ENCODE measurements at places on chromosomes 1 and 21.

DNA sequence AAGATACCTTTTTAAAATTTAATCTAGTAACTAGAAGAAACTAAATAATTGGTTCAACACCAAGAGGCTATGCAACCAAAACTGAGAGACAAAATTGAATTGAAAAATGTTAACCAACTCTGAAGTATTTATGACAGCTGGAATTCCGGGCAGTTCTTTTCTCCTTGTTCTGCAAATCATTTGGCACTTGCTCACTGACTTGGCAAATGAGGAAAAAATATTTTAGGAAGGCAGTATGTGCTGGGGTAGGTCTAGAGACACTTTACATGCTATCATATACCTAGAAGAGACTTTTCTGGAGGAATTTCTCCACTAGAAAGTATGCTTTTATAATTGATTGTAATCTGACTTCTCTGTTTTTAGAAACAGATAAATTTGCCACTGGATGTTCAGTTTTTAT is 22.1 kb upstream of the SH3D21 start:
- no peak for DNase-seq

DNA sequence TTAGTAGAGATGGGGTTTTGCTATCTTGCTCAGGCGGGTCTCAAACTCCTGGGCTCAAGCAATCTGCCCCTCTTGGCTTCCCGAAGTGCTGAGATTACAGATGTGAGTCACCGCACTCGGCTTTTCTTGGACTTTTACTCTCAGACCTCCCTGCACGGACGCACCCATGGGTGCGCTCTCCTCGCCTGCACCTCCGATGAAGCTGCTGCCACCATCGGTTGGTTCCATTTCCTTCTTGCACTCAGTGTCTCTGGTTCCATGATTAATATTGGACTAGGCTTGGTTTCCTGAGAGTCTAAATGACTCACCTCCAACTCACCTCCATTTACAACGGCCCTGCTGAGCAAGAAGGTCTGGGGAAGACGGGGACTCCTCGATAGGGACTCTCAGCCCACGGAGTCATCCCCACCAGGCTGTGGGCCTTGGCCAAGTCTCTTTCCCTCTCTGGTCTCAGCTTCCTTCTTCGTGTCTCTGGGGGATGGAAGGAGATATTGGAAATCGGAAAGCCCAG is 6.7 kb upstream of the TNFRSF8 start:
- DNase-seq, result no peak

- no peak for DNase-seq
Observed at GRCh38 chr1:51097171-51097570, 4.9 kb upstream of the C1orf185 start.

DNA sequence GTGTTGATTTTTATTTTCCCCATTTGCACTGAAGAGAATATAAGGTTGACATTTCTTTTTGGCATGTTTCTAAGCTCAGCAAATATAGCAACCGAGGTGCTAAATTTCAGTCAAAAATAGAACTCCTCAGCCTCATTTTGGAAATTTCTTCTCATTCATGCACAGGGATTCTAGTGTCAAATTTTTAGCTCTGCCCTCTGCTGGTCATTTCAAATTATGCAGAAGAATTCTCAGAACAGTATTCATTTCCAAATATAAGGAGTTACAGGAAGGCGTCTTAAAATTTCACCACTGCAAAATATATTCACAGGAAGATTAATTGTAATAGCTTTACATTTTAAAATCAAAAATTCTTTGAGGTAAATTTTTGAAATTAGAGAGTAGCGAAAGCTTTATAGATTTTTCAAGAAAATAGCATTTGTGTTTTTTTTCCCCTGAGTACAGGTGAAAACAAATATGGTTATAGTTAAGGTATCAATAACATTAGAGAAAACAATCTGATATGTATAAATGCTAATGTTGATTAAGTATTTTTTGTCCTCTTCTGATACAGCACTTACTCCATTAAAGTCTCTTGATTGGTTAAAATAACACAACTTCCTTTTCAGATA is 57.9 kb downstream of the FMN2 start:
- DNase-seq, result peak; percentile 14

GRCh38 chr1:18883636-18884418 is 18.5 kb downstream of the ALDH4A1 start:
- peak; percentile 74 for DNase-seq

- no peak for DNase-seq
Observed at GRCh38 chr1:15723631-15724246, 12.3 kb upstream of the SLC25A34 start.

GRCh38 chr1:206933333-206933945 is 11.7 kb upstream of the FCMR start:
- peak; percentile 74 for DNase-seq

DNA sequence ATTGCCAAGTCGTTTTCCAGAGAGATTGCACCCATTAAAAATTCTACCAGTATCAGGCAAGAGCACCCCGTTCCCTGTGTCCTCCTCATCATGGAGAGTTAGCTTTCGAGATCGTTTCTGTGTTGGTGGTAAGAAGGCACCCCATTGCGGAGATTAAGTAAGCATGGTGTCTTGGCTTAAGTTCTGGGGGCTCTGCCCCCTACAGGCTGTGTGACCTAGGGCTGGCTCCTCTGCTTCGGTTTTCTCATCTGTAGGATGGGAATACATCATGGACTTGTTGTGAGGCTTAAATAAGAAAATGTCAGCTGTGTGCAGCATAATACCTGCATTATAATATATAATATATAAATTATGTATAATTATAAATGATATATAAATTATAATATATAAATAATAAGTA is 36.8 kb upstream of the TENT5C start:
- DNase-seq, result no peak

DNA sequence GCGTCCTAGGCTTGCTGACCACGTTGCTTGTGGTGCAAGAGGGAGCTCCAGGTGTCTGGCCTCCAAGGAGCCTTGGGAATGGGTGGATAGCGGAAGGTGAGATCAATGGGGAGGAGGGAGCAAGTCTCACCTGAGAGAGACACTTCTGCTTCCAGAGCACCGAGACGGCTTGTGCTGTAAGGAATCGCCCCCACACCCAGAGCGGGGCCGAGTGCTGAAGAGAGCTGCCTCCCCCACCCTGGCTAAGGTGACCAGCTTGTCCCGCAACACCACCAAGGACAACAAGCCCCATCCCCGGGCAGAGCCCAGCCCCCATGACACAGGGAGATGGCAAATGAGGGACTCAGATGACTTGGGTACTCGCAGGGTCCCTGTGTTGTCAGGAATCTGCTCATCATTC is 485.6 kb downstream of the NPHP4 start:
- DNase-seq, result no peak

GRCh38 chr1:53328541-53329499 is 950 bp upstream of the LRP8 start:
- peak; percentile 8 for DNase-seq

DNA sequence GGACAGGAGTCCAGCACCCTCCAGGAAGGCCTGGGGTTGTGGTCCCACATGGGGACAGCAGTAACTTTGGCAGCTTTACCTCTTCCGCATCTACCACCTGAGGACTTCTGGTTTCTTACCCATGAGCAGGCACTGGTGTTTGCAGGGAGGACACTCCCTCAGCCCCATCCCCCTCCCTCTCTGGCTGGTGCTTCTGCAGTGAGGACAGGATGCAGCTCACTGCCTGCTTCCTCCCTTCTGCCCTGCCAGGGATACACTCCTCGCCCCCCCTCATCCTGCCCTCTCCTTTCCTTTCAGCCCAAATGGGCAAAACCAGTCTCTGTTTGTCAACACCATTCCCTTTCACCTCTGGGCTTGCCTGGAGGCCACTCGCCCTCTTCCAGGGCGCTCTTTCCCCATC is 62.4 kb downstream of the KIRREL1 start:
- no peak for DNase-seq

- no peak for DNase-seq
Observed at GRCh38 chr21:39131791-39132190, 51.5 kb downstream of the PSMG1 start.

DNA sequence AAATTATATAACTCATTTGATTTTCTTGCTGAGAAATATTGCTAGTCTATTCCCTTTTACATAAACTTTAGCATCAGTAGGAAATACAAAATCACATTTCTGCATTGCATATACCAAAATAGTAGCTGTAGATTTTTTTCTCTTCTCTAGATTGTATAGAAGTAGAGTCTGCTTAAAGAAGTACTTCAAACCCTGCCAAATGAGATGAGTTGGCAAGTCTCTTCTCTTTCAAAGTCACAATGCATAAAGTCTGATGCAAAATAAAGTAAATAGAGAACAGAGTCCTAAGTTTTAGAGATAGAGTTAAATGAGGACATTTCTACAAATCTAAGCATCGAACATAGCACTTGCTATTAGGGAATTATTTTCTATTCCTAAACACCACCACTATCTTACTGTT is 6.4 kb downstream of the PLPPR4 start:
- no peak for DNase-seq

DNA sequence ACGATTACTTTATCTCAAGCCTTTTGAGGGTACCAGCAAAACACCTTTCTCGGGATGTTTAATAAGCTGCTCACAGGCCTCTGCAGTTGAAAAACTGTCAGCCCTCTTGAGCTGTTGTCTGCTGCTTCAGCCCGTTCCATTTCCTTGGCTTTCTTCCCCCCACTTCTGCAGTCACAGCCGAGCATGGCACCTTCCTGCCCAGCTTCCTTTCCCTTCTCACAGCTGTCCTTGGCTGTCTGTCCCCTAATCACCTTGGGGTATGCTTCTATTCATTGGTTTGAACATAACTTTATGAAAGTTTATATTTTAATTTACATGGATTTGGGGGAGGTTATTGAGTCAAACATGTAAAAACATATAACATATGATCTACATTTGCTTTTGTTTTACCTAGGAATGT is 6.9 kb upstream of the PROX1 start:
- no peak for DNase-seq

- no peak for DNase-seq
Observed at GRCh38 chr1:169860187-169860586, 33.5 kb downstream of the SCYL3 start.

DNA sequence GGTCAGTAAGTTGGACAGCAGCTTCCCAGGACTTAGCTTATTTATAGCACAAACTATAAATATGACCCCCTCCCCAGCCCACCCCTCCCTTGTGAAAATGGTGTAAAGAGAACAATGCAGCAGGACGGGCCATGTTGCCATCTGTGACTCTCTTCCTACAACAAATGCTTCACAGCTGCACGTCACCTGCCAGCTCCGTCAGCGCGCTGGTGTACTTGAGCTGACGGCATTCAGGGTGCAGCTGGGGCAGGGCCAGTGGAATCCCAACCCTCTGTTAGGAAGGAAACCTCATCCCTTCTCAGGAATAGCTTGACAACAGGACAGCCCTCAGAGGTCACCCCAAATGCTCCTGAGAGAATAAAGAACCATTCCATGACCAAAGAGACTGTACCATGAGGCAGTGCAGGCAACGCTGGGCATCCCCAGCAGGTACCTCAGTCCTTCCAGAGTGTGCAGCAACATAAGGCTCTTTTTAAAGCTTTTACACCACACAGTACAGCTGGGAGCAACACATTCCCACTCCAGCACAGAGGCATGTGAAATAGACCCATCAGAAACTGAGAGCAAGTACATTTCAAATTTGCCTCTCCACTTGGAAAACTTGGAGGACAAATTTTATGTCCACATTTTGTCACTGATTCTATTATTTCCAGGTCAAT is 85.0 kb downstream of the ATP1A1 start:
- no peak for DNase-seq

- no peak for DNase-seq
Observed at GRCh38 chr1:89706700-89707012, 73.7 kb downstream of the LRRC8C start.

- no peak for DNase-seq
Observed at GRCh38 chr1:68890736-68891135, 393.9 kb upstream of the DEPDC1 start.

DNA sequence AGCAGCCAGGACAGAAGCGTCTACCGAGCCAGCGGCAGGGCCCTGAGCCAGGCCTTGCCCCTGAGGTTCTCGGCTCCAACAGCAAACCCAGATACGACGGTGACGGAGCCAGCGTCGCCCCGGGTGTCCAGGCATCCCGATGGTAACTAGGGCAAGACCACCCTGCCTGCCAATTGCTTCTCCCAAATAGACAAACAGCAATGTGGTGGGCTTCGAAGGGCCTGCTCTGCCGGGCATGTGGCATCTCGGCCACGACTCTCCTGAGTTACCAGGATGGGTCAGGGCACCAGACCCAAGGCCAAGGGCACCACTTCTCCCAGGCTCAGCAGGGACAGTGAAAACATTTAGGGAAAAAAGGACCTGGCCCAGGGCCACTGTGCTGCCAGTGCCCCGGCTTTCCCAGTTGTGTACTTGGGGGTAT is 3.2 kb upstream of the ACTRT2 start:
- no peak for DNase-seq

GRCh38 chr1:168266644-168267186 is 14.0 kb upstream of the TBX19 start:
- DNase-seq, result no peak

DNA sequence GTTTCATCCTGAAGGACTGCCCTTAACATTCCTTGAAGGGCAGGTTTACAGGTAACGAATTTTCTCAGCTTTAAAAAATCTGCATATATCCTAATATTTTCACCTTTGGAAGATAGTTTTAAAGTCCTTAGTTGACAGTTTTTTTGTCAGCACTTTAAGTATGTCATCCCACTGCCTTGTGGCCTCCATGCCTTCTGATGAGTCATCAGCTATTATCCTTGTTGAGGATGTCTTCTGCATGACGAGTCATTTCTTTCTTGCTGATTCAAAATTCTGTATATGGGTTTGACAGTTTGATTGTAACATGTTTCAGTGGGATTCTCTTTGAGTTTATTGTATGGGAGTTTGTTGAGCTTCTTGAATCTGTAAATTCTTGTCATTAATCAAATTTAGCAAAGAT is 500.6 kb downstream of the DISC1 start:
- DNase-seq, result no peak

DNA sequence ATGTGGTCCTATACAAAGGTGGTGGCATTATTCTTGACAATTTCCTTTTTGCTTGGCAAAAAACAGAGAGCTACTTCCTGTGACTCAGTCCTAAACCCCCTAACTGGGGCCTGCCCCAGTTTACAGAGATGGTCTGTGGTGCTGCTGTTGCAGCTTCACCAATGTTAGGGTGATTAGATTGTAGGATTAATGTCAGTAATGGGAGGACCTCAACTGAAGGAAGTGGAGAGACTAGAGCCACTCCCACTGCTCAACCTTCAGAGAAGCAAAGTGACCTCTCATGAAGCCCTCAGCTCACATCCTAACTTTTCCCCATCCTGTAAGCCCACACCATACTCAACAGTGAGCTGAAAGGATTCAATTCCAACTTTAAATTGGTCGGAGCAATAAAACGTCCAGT is 3.6 kb downstream of the S100A6 start:
- DNase-seq, result peak; percentile 78

DNA sequence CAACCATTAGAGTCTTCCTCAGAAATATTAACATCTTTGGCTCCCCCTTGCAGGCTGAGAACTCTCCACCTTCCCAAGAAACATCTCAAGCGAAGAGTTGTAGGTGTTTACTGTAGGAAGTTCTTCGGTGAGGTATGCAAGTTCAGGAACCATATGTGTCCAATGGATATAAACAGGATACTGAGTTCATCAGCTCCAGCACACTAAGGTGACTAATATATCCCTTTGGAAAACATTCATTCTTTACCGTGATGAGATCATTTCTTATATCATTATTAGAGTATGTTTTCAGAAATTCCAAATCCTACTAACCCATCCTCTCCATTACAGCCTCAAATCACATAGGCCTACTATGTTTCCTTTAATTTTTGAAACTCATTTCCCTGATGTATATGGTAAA is 37.3 kb upstream of the PRMT6 start:
- no peak for DNase-seq
